ENCODE measurements at places on chromosomes 12 and 14. TPM values are rescaled to one million over a fixed set of nuclear protein-coding genes. Genes with fewer than 3 reads are reported as not detected.

Gene ACOT4
- total RNA-seq: 1.3 TPM

- DNase-seq: no peak
Measured at GRCh38 chr14:51140856-51141255, 46.0 kb upstream of the TRIM9 start.

DNA sequence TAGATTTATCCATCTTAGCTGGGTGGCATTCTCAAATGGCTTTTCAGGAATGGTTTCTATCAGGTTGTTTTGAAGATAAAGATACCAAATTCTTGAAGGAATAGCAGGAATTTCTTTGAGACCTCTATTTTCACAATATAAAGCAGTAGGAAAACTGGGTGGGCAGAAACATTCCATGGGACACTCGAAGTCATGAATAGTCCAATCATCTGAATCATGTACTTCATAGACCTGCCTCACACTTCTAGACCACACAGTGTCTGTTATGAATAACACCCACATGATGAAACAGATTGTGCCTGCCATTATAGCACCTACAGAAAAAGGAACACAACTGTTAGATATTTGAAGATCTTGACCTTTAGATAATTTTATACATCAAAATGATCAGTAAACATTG is 1.8 kb downstream of the KERA start:
- DNase-seq: no peak

GRCh38 chr14:68941820-68942219 is 37.3 kb downstream of the ACTN1 start:
- DNase-seq: no peak

DNA sequence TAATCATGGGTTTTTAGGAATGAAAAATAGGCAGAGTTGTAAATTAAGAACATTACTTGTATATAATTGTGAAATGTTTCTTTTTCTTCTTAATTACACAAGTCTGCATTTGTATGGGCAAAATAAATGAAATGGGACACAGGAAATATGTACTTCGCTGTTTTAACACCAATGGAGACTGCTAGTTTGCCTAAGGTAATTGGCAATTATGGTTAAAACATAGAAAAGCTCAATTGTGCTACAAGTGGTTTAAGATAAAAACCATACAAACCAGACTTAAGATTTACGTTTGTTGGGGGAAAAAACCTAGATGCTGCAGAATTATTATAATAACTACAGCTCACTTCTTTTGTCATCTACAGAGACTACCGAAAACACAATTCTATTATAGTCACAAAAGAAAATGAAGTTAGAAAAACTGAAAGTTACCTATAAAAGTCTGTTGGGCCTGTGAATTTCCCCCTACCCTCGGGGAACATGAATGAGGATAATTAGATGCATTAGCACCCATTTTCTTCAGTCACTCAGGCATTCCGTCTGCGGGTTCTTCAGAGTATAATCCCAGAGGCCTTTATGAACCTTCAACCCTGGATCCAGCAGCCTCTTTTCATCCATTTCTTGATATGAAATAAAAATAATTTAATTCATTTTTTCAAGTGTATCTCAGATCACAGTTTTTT is 37.2 kb downstream of the BTBD7 start:
- DNase-seq: no peak

Gene CTDSP2
- total RNA-seq: 159 TPM

DNA sequence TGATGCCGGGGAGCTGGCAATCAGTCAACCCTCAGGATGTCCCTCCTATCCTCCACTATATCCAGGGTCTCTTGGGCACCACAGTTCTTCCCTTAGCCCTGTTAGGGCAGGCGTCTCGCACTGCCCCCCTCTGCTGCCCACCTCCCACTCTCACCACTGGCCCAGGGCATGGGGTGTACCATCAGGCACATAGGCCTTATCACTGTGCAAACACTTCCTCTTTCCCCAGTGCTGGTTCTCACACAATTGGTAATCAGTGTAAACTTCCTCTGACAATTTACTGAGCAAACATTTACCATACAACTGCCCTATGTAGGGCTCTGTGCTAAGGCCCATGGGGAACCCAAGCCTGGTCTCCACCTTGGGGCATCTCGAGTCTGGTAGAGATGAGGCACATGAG is 20.1 kb upstream of the TMED10 start:
- DNase-seq: no peak

DNA sequence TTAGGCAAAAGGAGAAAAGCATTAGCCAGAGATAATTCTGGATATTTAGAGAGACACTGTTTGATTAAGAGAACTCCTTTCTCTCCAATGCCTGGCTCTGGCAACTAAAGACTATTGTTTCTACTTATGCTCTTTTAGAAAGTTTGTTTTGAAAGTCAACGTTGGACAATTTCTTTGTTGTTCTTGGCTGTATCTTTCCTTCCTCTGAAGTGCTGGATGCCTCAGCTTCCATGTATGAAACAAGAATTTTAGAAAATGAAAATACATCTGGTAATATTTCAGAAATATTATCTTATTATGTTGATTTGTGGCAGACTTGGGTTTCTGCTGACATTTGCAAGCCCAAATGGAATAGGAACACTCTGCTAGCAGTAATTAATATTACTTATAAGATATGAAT is 382.6 kb downstream of the SNAPC1 start:
- DNase-seq: no peak

Measured in hematopoietic multipotent progenitor cell (in vitro differentiated cells).